Coronary artery (tissue), 2 donors: ENCODE measurements at places on chromosomes 4 and X.

DNA sequence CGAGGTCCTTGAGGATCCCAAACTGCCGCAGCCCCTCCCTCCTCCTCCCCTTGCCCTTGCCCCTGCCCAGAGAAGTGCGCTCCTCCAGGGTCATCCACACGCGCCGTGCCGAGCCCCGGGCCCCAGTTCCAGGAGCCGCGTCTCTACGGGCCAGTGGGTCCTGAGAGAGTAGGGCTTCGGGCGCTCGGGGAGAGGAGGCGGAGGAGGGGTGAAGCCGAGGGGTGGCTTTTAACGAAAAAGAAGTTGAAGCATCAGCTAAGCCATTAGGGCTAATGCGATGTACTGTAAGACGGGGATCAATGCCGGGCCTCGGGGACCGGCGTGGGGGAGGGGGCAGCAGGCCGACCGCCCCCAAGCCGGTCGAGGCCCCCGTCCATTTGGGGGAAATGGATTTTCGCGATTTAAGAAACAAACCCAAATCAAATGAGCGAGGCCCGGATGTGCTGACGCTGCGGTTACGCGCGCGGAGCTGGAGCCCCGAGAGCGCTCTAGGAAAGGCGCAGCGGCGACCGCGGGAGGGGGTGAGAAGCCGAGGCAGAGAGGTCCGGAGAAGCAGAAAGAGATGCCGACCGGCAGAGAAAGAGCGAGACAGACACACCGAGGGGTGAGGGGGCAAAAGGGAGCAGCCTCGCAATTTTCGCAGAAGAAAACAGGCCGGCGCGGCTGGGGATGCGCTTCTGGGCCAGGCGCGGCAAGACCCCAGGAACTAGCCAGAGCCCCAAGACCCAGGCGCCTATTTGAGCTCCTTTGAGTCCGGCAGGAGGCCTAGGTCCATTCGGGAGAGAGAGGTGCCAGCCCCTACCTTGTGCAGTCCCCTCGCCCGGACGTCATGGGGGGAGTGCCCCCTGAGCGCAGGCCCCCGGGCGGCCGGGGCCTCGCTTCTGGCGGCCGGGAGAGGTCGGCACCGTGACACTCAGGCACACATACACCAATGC is 13.6 kb downstream of the HMX1 start:
- no peak for DNase-seq

DNA sequence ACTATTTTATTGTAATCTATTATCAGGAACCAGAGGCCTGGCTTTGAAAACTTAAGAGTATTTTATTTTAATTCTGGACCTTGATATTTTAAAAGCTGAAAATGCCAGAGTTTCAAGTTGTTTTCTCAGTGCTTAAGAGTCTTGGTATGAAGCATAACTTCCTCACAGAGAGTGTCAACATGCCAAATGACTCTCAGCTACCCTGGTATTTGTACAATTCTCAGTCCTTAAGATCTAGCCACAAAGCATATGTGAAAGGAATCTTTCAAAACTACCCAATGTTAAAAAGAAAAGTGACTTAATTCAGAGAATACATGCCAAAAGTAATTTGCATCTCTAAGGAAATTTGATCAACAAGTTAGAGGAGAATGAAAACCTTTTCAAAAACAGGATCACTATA is 171.9 kb downstream of the DKK2 start:
- DNase-seq, result no peak

GRCh38 chrX:128106630-128107029 is 54.4 kb upstream of the ACTRT1 start:
- DNase-seq, result no peak

GRCh38 chr4:986428-986878 is 391 bp upstream of the IDUA start:
- no peak for DNase-seq

DNA sequence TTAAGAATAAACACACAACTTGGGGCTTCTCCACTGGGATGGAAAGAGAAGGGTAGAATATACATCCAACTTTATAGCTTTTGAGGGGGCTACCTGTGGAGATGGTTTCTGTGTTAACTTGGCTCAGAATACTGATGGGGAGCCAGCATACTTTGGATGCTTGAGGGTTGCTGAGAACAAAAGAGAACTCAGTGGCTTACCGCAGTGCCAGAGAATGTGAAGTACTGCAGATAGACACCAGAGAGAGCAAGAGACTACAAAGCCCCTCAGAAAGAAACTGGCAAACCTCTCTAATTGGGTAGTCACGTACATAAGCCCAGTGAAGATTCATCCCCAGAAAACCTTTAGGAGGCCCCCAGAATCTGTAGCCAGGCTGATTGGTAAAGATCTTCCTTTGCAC is 214.4 kb downstream of the DCHS2 start:
- no peak for DNase-seq

DNA sequence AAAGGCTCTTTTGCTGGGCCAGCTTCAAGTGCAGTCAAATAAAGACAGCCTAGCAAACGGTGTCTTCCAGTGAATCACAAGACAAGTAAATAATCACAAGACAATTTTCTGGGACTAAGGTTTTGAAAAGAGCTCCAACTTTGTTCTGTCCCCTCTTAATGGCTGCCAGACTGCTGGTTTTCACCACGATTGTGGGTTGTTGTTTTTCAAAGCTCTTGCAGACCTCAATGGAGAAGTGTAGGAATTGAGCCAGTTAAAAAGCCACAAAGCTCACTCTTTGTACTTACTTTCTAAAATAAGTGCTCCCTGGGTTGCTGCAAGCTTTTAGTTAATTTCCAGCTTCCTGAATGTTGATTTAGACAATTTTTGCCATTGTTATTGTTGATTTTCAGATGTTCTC is 405.8 kb upstream of the HTR2C start:
- no peak for DNase-seq

- no peak for DNase-seq
These were observed 221.3 kb downstream of the STIM2 start for GRCh38 chr4:27081675-27082586.

DNA sequence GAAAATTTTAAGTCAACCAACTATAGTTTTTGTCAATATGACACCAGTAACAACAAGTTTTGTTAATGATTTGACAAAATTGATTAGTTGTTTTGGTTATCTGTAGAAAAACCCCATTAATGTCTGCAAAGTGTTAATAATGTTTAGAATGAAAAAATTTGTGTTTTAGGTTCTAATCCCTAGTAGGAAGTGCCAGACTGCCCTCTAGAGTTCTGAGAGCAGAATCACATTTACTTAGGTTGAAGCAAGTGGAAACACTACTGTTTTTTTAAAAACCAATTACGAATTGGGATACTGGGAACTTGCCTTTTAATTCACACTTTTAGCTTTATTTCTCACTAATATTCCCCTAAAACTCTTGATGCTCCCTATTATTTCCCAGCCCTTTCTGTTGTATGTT is 101.1 kb upstream of the CYLC1 start:
- no peak for DNase-seq

- no peak for DNase-seq
These were observed at the start of gene STARD8 for GRCh38 chrX:68647156-68647957. STARD8 (plus strand) TSS chrX:68647666; CDS start chrX:68647883, 217 bp downstream.

GRCh38 chr4:175953960-175954521 is 111.6 kb upstream of the WDR17 start:
- no peak for DNase-seq

- no peak for DNase-seq
These were observed 24.1 kb downstream of the CCDC149 start for GRCh38 chr4:24888475-24889344.

- no peak for DNase-seq
These were observed 378.4 kb downstream of the ANKRD50 start for GRCh38 chr4:124334119-124334518.

GRCh38 chr4:158442736-158443135 is 78.9 kb upstream of the RXFP1 start:
- DNase-seq, result no peak

DNA sequence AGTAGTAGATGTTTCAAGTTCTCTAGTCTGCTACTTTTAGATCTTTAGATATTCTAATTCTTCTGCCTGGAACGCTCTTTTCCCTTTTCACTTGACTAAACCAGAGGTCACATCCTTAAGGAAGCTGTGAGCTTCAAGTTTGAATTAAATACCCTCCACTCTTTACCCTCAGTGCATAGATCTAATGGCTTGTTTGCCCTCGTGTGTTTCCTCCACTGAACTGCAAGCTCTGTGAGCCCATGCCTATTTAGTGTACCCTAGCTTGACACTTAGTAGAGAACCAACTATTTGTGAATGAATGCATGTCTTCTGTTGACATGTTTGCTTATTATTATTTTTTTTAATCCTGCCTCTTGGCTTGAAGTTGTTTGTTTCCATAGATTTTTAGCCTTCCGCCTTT is 138.3 kb downstream of the PDE5A start:
- DNase-seq, result no peak

- no peak for DNase-seq
These were observed 42.0 kb downstream of the HPRT1 start for GRCh38 chrX:134501941-134502340.

DNA sequence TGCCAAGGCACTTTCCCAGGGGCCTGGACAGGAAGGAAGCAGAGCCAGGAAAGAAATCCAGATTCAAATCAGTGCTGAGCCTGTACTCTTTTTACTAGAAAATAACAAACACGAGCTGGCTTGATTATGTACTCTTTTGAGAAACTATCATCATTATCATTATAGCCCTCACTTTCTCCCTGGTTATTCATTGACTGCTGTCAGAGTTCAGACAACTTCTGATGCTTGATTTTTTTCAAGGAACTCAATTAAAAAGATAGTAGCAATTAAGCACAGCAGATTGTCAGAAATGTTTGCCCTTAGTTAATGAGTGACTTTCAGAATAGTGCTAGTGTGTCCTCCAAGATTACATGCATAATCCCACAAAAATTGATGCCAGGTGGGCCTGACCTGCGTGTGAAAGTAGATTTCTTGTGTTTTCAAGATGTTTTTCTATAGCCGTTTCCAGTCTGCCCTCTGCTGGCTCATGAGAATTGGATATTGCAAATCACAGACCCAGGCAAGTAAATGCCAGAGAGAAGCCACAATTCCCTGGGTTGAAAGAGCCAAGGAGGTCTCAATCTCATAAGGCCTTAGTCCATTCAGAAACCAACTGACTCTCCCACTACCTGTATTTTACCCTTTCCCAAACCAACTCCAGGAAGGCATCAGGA is 14.3 kb upstream of the PNPLA4 start:
- DNase-seq, result no peak

- no peak for DNase-seq
These were observed 7.4 kb downstream of the PPP1R2C start for GRCh38 chrX:42770566-42770965.

- DNase-seq, result no peak
These were observed 282.9 kb downstream of the USP46 start for GRCh38 chr4:52376132-52376704.

DNA sequence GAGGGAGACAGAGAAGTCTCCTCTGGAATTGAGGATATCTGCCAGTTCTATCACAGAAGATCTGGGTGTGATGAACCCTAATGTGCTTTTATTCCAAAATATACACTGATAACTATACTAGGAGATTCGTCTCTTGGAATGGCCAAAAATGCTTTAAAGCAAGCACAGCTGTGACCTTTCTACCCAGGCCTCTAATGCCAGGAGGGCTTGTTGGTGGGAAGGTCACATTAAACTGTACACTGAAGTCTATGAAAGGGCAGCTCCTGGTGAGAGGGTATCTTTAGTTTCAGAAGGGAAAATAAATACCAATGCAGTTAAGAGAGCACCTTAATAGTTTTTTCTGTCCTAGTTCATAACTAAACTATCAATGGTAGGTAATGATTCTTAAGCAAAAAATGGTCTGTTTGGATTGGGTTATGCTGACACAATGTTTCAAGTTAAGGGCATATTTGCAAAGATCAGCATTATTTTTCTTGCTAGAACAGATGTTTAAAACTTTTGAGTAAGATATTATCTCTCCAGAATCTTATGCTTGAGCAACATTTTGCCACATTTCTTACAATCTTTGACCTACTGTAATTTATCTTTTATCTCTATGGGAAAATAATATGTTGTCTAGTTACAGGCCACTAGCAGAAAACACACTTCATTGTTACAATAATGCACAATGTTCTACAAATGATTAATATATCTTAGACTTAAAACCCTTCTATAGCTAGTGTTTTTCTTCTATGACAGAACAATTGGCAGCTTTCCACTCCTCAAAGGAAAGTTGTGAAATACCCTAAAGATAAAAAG is 59.6 kb downstream of the SEC24D start:
- DNase-seq, result no peak

- no peak for DNase-seq
These were observed 122.4 kb downstream of the RAP1GDS1 start for GRCh38 chr4:98383431-98384106.

GRCh38 chrX:21711129-21711847 is 46.6 kb downstream of the SMPX start:
- DNase-seq, result no peak

- no peak for DNase-seq
These were observed 136.4 kb downstream of the MAPK10 start for GRCh38 chr4:86223472-86223871.

DNA sequence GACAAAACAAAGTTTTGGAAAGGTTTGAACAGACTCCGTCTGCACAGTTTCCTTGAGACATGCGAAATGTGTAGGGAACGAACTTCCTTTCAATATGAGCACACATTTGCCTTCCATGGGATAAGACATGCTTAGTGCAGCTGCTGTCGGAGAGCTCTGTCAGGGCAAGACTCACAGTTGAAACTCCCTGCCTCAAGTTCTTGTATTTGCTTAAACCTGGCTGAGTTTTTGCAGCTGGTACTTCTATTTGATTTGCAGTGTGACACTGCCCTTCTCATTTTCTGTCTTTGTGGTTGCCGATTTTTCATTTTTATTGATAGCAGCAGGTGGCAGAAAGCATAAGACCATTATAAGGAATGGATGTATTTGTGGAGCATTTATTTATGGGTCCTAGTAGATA is 18.2 kb upstream of the RHOH start:
- DNase-seq, result no peak

GRCh38 chr4:6907658-6908191 is 1.9 kb upstream of the TBC1D14 start:
- DNase-seq, result no peak

DNA sequence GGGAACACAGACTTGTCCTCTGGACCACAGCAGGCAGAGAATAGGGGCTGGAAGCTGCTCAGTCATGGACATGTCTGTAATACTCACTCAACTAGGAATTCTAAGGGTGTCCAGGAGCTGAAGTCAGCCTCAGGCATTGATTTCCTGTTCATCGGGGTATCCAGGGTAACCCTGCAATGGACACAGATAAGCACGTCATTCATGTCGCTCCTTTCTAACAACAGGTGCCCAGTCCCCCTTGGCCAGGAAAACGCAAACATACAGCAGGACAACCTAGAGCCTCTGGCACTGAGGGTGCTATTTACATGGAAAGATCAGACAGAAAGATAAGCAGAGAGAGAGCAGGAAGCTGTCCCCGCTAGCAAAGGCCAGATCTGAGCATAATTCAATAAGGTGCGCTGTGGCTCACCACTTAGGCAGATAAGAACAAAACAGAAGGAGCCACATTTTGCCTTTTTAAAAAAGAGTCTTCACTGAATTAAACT is 21.3 kb downstream of the QDPR start:
- no peak for DNase-seq

DNA sequence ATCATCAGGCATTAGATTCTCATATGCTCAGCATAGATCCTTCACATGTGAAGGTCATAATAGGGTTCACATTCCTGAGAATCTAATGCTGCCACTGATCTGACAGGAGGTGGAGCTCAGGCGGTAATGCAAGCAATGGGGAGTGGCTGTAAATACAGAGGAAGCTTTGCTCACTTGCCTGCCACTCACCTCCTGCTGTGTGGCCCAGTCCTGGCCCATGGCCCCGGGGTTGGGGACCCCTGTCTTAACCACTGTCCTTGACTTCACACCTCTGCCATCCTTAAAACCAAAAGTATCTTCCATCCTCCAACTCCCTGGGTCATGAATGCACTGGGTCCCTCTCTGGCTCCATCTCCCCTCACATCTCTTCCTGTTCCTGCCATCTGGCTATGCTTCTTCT is 129.1 kb downstream of the HMX1 start:
- DNase-seq, result no peak
